ENCODE measurements at places on chromosomes 5 and 9.
A peak's percentile ranks its signal among the peaks of the same experiment; 100 is the strongest.

DNA sequence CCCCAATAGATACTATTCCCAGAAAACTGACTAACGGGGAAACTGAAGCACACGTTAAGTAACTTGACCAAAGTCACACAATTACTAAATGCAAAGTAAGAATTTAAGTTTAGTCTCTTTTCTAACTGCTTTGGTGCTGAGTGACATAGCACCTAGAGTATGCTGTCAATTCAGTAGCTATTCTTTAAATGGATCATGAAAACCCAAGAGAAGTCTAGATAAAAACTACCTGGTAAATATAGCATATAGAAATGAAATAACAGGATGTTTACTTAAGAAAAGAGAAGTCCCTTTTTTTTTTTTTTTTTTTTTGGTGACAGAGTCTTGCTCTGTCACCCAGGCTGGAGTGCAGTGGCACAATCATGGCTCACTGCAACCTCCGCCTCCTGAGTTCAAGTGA is 129.2 kb downstream of the PDE4D start:
- no peak for DNase-seq

DNA sequence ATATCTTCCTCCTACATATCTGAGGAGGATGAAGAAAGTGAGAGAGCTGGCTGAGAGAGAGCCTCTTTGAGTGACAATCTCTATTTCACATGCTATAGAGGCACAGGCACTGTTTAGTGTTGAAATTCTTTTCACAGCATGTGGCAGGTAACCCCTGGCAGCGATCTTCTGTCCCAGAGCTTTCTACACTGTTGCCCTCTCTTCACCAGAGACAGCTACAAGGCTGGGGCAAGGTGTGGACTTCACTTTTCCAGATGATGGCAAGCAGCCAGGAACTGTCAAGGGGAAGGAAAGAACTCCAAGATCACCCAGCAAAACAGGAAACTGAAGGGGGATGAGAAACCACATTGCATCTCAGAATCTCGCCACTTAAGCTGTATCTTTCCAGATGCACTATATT is 205.2 kb downstream of the CAAP1 start:
- peak; percentile 62 for DNase-seq

- no peak for DNase-seq
Observed at GRCh38 chr5:14341571-14342230, 198.6 kb downstream of the TRIO start.

DNA sequence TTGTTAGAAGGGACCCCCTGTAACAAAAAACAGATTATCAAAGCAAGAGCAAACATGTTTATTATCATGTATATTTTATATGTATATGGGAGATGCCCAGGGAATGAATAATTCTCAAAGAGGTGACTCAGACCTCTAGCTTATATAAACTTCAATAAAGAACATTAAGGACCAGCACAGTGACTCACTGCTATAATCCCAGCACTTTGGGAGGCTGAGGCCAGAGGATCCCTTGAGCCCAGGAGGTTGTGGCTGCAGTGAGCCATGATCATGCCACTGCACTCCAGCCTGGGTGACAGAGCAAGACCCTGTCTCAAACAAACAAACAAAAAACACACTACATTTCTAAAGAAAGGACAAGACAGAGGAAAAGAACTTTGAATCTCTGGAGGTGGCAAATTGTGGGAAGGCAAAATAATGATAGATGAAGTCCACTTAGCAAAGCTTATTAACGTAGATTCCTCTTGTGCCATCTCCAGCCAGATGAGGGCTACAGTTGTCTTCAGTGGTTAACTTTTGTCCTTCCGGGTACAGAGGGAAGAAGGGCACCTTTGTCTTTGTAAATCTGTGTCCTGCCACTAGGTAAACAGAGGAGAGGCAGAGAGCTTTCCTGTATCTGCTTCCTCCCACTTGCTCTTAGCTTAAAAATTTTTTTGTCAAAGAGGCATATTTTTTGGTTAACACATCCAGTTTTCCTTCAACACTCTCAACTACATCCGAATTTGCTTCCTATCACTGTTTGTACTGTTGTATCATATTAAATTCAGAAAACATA is 7.5 kb upstream of the RFK start:
- DNase-seq = peak; percentile 67

- no peak for DNase-seq
Observed at GRCh38 chr5:43530648-43531047, 15.7 kb upstream of the C5orf34 start.

DNA sequence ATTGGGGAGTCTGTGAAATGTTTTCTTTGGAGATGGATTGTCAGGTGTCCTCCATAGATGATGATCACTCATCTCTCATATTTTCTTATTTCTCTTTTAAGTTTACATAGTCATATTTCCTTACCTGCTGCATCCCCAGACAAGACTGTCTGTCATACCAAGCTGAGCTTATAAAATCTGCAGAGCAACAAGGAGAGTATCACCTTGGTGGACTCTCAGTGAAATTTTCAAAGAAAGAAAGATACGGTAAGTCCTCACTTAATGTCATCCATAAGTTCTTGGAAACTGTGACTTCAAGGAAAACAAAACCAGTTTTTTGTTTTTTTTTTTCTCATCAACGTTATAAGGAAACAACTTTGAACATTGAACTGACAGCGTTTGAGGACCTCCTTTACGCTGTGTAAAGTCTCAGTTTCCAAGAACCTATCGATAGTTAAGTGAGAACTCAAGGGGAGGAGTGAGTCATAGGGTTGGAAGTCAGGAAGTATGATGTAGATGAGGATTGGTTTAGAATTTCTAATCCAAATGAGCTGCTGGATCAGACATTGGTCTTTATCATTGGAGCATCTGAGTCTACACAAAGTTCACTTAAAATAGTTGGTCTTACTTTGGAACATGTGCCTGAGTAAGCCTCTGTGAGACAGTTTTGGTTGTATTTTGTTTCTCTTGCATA is 45.5 kb downstream of the SPIN1 start:
- DNase-seq = peak; percentile 33

GRCh38 chr5:157828944-157829639 is 29.9 kb downstream of the CLINT1 start:
- peak; percentile 10 for DNase-seq

DNA sequence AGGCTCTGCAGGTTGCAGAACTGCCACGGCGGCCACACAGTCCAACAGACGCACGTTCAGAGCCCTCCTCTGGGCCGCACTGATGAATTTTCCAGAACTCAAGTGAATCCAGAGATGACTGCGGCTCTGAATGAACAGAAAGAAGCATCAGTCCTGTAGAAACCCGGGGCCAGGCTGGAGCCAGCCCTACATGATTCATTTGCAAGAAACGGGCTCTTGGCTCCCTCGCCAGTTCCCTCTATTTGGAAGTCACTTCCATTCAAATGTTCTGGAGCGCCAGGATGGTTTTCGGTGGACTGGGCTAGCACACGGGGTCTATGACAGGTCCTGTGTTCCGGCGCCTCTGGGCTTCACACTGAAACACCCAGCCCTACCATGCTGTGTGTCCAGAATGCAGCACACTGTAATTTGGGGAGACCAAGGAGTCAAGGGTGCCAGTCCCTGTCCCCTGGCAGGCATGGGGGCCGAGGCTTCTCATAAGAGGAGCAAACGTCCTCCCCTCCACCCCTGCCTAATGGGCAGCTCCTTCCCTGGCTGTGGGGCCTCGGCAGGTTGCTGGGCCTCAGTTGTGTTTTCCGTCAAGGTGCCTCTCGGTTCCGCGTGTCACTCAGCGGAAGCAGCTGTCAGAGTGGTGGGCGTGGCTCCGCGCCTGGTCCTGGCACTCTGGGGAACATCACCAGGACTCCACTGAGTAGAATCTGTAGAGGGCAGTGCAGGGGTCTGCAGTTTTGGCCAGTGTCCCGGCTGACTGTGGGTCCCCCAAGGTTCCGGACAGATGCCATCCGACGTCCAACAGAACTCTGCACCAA is 18.1 kb upstream of the COL5A1 start:
- no peak for DNase-seq

GRCh38 chr5:147454996-147455677 is 54.7 kb downstream of the DPYSL3 start:
- DNase-seq = no peak

GRCh38 chr5:5140479-5141338 is 579 bp downstream of the ADAMTS16 start:
- DNase-seq = no peak

DNA sequence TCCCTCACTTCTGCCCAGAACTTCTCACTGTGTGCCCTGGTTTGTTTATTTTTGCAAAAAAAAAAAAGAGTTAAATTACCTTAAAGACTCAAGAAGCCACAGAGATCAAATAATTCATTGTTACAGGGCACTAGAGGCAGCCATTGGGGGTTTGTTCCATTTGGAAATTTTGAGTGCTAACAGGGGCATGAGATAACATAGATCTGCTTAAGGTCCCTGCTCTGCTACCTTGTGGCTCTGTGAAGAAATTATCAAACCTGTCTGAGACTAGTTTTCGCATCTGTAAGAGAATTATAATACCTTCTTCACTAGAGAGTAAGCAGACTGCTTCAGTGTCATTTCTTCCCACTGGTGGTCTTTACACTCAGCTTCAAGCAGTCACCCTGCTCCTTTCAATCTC is 394 bp downstream of the TLR4 start:
- DNase-seq = no peak

- peak; percentile 27 for DNase-seq
Observed at GRCh38 chr5:28779161-28779754, 1740.9 kb upstream of the CDH9 start.

DNA sequence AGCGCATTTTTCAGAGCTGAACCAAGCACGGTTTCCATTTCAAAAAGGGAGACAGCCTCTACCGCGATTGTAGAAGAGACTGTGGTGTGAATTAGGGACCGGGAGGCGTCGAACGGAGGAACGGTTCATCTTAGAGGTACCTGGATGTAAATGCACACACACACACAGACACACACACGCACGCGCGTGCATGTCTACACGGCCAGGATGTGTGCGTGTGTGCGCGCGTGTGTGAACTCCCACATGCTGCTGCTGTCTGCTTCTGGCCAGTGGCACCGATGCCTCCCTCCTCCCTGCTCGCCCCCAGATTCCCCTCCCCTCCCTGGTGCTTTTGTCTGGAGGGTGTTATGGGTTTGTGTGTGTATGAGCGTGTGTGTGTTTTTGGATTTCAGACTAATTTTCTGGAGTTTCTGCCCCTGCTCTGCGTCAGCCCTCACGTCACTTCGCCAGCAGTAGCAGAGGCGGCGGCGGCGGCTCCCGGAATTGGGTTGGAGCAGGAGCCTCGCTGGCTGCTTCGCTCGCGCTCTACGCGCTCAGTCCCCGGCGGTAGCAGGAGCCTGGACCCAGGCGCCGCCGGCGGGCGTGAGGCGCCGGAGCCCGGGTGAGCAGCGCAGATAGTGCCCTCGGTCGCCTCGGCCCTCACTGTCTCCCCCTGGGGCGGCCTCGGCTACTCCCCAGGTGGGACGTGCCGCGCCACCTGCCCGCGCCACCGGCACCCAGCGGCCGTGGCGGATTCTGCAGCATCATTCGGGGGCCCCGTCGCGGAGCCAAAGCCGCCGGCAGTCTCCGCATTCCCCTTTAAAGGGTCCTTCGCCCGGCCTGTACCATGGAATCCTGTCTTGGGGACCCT is at the start of gene NTRK2:
Gene NTRK2, plus strand, starts transcription at position 442 of the 850 bp plus-strand sequence. CDS start 1,020 bp downstream, outside the sequence.
- DNase-seq = no peak

- DNase-seq = no peak
Observed at GRCh38 chr5:175772747-175773533, 98.4 kb upstream of the CPLX2 start.

- no peak for DNase-seq
Observed at GRCh38 chr5:137054335-137054734, 444.8 kb downstream of the SPOCK1 start.

- no peak for DNase-seq
Observed at GRCh38 chr9:134385915-134386314, 59.7 kb downstream of the RXRA start.

DNA sequence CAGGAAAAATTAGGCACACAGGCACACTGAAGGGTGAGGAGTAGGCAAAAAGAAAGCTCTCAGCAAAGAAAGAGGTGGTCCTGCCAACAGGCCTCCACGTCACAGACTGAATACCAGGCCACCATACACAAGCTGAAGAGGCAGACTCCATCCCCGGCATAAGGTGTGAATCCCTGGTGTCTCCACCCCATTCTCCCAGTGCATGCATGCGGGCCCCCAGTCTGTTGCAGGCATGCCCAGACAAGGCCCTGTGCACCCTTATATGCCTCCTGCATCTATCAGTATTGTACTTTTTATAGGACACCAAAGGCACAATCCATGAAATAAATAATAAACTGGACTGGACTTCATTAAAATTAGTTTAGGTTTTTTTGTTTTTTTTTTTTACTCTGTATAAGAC is 73.1 kb downstream of the RGMB start:
- DNase-seq = no peak

DNA sequence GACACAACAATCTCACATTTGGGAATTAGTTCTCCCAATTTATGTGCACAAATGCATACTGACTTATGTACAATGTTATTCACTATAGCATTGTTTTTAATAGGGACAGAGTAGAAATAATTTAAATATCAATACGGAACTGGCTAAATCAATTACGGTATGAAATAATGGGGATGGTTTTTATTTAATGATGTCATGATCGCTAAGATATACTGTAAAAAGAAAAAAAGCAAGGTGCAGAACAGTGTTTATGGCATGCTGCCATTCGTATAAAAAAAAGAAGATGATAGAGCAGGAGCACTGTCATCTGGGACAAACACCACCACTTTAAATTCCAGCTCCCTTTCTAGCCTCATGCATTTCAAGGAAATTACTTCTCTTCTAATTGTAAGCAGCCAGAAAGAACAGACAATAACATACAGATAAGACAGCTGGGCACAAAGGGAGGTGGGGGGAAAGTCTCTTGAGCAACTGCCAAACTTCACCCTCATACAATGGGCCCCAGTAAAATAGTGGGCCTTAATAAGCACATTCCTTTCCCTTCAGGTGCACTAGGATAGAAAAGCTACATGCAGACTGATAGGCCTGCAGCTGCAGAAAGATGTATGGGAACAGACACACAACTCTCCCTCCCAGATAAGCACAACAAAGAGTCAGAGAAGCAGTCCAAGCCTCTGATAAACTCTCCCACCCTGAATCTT is 8.4 kb downstream of the SREK1IP1 start:
- no peak for DNase-seq

DNA sequence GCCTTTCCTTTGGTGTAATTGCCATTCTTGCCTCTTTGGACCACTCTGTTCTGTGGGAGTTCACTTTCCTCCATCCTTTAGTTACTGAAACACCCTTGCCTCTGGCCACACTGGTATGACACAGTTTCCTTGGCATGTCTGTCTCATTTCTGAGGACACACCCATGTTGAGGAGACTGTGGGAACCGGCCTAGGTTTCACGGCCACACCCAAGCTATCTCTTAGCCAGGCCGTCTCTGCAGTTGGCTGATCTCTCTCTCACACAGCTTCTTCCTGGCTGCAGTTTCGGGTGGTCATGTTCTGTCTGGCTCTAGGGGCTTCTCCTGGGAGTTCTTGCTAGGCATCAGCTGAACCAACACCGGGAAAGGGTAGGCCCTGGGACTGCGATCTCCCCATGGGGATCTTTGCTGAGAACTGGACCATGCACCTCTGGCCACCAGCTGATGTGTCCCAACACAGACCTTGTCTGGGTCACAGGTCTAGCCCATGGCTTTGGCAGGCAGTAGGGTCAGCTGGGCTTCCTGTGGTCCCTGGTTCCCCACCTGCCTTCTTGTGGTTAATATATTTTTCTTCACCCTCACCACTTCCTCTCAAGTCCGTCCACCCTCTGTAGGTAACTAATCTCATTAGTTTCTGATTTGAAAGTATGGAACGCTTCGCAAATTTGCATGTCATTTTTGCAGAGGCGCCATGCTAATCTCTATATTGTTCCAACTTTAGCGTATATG is 24.9 kb downstream of the ARHGEF37 start:
- DNase-seq = peak; percentile 92

- peak; percentile 33 for DNase-seq
Observed at GRCh38 chr5:125550274-125550673, 803.8 kb upstream of the ZNF608 start.

GRCh38 chr9:22169727-22170503 is 160.8 kb upstream of the CDKN2B start:
- DNase-seq = peak; percentile 15

GRCh38 chr5:180494510-180495181 is 467 bp downstream of the CNOT6 start:
- DNase-seq = no peak
